ENCODE measurements at places on chromosomes 6 and 20. TPM values are rescaled to one million over a fixed set of nuclear protein-coding genes. Genes with fewer than 3 reads are reported as not detected.
A peak's percentile ranks its signal among the peaks of the same experiment; 100 is the strongest.

ELOVL4 gene
- total RNA-seq = 10.1 TPM

POPDC3 gene
- total RNA-seq = 0.86 TPM

SLC52A3 gene
- not detected for total RNA-seq

DNA sequence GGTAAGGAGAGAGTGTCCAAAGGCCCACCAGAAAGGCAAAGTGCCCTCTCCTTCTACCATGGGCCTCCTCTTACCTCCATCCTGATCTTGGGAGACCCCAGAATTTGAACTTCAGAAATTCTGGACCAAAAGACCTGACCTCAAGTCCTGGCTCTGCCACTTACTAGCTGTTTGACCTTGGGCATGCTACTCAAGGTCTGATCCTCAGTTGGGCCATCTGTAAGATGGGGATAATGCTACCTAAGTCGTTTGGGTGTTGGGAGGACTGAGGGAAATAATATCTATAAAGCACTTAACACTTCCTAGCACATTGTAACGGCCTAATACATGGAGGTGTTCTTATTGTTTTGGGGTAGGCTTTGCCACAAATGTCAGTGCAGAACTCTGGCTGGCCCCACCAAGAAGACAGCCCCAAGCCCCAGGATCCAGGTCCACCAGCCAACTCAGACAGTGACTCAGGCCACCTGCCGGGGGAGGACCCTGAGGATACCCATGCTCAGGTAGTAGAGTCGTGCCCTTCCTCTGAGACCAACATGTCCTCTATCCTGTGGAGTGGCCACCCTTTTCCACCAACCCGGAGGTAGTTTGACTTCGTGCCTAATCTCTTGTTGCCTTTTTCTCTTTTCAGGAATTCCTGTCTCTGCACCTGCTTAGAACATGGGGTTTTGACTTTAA, 2.7 kb downstream of the PRICKLE4 start:
- H3K27ac ChIP-seq = no peak overlapping the region
- peaks cover 33% of the 10 kb centered on the region for H3K4me1 ChIP-seq
- peaks cover 13% of the 10 kb centered on the region for H3K27me3 ChIP-seq

DNA sequence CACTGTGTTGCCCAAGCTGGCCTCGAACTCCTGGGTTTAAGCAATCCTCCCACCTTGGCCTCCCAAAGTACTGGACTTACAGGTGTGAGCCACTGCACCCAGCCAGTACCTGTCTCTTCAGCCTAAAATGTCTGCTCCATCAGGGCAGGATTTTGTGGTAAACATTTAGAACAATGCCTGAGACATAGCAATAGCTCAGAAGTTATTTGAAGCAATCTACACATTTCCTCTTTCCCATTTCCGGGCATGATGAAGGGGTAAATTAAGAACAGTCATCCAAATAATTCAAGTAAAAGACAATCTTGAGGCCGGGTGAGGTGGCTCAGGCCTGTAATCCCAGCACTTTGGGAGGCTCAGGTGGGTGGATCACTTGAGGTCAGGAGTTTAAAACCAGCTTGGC, 69.0 kb upstream of the ZNF217 start:
- no peaks in the 10 kb centered on the region for H3K36me3 ChIP-seq
- H3K27ac ChIP-seq = peak overlapping the region; percentile 50
- no peak overlapping the region for H3K4me3 ChIP-seq
- no peaks in the 10 kb centered on the region for H3K27me3 ChIP-seq
- peaks cover 25% of the 10 kb centered on the region for H3K4me1 ChIP-seq

DNA sequence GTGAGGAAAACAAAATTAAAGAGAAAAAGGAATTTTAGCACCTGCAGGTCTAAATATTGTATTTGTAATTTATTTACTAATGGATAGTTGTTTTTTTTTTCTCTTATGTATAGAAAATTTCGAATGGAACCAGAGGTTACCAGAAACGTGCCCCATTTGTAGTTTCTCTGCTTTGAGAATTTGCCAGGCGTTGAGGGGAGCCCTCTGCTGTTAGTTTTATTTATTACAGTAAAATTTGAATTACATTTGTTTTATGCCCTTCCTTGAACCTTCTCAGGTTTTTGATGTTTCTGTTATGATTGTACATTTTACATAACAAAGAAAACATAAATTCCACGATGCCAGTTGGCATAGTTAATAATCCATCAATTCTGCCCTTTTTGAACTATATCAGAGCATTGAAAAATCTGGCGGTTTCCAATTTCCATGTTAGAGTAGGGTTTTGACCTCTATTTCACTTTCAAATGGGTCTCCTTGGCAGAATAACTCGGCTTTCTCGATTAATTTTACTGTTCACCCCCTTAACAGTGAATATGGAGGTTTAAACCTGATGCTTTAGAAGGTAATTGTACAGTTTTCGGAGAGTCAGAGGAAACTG, 35.1 kb upstream of the RFPL4B start:
- H3K27me3 ChIP-seq = no peaks in the 10 kb centered on the region
- H3K4me1 ChIP-seq = peaks cover 26% of the 10 kb centered on the region
- no peak for DNase-seq
- no peak overlapping the region for H3K27ac ChIP-seq
- no peak overlapping the region for H3K4me3 ChIP-seq

- DNase-seq = no peak
- no peaks in the 10 kb centered on the region for H3K27me3 ChIP-seq
- H3K27ac ChIP-seq = no peak overlapping the region
- H3K4me3 ChIP-seq = no peak overlapping the region
- H3K36me3 ChIP-seq = no peaks in the 10 kb centered on the region
These were observed 69.5 kb upstream of the MAP3K7 start for GRCh38 chr6:90656325-90656724.

- H3K36me3 ChIP-seq = no peaks in the 10 kb centered on the region
- DNase-seq = no peak
- H3K27ac ChIP-seq = no peak overlapping the region
- H3K4me3 ChIP-seq = no peak overlapping the region
These were observed 35.9 kb upstream of the MYB start for GRCh38 chr6:135145063-135145800.

- no peaks in the 10 kb centered on the region for H3K27me3 ChIP-seq
- no peaks in the 10 kb centered on the region for H3K36me3 ChIP-seq
- H3K4me1 ChIP-seq = peaks cover 22% of the 10 kb centered on the region
- DNase-seq = no peak
- H3K27ac ChIP-seq = no peak overlapping the region
- H3K4me3 ChIP-seq = no peak overlapping the region
These were observed 52.0 kb upstream of the FYN start for GRCh38 chr6:111925296-111925695.

GRCh38 chr20:51412333-51412871, 130.1 kb downstream of the NFATC2 start:
- no peaks in the 10 kb centered on the region for H3K27me3 ChIP-seq
- no peak for DNase-seq

GRCh38 chr6:150410399-150410798, 41.6 kb downstream of the IYD start:
- no peaks in the 10 kb centered on the region for H3K27me3 ChIP-seq
- H3K4me1 ChIP-seq = peaks cover 16% of the 10 kb centered on the region
- H3K36me3 ChIP-seq = no peaks in the 10 kb centered on the region

DNA sequence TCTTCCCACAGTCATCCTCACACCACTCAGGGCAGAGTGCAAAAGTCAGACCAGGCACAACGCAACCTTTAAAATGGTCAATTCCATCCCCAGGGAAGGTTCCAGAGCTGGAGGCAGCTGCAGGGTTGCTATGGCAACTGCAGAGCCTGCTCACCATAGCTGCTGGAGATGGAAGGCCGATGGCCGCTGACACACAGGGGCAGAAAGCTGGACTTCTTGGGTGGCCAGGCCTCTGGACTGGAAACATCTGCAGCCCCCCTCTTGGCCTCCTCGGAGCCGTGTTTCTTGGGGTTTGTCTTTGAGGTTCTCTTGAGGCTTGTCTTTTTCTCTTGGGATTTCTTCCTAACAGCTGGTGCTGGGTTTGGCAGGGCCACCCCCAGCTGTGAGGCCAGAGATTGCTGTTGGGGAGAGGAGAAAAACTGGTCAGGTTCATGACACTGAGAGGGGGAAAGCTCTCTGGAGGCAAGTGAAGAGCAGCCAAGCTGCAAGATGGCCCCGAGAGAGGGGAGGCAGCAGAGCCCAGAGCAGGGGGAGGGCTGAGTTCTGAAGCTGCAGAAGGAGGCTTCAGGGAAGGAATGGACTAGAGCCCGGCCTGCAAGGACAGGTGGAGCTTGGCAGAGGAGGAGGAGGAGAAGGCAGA, 10.2 kb downstream of the BNIP5 start:
- no peak for DNase-seq
- no peaks in the 10 kb centered on the region for H3K36me3 ChIP-seq
- peak overlapping the region; percentile 32 for H3K4me3 ChIP-seq
- H3K4me1 ChIP-seq = peaks cover 44% of the 10 kb centered on the region
- H3K27me3 ChIP-seq = no peaks in the 10 kb centered on the region

DNA sequence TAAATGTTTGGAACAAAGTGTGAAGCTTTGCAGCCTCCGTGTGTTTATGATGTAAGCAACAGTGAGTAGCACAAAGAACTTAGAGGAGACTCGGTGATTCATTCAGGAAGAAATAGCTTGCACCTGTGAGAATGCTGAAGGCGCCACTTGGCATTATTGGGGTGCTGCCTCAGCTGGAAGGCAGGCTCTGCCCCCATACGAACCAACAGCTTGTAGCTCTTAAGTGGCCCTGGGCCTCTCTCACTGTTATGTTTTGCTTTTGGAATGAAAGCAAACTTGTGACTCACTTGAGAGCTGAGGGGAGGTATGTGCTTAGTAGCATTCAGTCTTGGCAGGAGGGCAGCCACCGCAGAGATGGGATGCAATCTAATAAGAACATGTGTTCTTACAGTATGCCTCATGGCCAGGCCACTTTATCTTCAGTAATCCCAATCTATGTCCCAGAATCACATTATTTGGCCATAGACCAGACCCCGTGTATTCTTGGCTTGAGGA, 310.7 kb downstream of the EYA4 start:
- no peaks in the 10 kb centered on the region for H3K36me3 ChIP-seq
- DNase-seq = no peak
- H3K4me3 ChIP-seq = no peak overlapping the region
- peaks cover 23% of the 10 kb centered on the region for H3K4me1 ChIP-seq

DNA sequence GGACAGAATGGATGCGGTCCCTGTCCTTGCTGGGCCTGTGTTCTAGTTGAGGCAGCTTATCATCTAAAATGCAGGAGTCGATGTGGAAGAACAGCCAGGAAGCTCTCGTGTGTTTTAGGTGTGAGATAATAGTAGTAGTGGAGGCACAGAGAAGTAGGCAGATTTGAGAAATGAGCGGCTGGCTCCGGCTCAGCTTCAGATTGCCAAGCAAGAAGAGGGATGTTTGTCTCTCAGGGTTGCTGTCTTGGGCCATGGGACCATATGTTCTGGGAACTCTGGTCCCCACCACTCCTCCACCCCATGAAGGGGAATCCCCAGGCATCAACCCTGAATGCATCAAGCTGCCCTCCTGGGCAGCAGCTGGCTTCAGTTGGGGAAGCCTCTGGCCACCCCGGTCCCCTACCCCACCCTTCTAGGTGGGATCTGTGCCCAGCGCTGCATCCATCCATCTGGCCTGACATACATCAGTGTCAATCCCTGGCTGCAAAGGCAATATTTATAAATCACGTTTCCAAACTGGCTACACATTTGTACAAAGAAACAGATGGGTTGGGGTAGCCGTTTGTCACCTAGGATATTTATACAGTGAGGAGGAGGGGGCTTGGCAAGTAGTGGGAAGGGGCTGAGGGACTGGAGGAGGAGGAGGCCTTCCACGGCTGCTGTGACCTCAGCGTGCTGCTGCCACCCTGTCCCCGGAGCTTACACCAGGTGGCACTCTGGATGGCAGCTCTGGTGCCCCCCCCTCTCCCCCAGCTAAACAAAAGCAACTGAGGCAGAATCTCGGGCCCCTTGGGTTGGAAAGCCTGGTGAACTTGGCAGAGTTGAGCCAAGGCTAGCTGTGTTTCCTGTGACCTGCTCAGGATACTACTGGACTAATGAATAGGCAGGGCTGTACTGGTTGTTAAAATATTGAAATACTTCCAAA, 64.4 kb downstream of the CD40 start:
- H3K27ac ChIP-seq = no peak overlapping the region
- H3K4me1 ChIP-seq = no peaks in the 10 kb centered on the region
- DNase-seq = no peak

GRCh38 chr6:111154981-111155380, 67.7 kb downstream of the SLC16A10 start:
- H3K27me3 ChIP-seq = no peaks in the 10 kb centered on the region
- H3K27ac ChIP-seq = no peak overlapping the region
- no peaks in the 10 kb centered on the region for H3K4me1 ChIP-seq
- no peak overlapping the region for H3K4me3 ChIP-seq
- H3K36me3 ChIP-seq = peaks cover 4% of the 10 kb centered on the region

GRCh38 chr6:4487538-4487937, 288.7 kb upstream of the CDYL start:
- H3K27ac ChIP-seq = no peak overlapping the region
- no peak overlapping the region for H3K4me3 ChIP-seq
- no peak for DNase-seq
- peaks cover 9% of the 10 kb centered on the region for H3K36me3 ChIP-seq

- H3K36me3 ChIP-seq = no peaks in the 10 kb centered on the region
- no peak overlapping the region for H3K4me3 ChIP-seq
- H3K4me1 ChIP-seq = peaks cover 10% of the 10 kb centered on the region
- H3K27ac ChIP-seq = no peak overlapping the region
- peaks cover 15% of the 10 kb centered on the region for H3K27me3 ChIP-seq
These were observed 6.9 kb upstream of the CCM2L start for GRCh38 chr20:32003325-32003724.

DNA sequence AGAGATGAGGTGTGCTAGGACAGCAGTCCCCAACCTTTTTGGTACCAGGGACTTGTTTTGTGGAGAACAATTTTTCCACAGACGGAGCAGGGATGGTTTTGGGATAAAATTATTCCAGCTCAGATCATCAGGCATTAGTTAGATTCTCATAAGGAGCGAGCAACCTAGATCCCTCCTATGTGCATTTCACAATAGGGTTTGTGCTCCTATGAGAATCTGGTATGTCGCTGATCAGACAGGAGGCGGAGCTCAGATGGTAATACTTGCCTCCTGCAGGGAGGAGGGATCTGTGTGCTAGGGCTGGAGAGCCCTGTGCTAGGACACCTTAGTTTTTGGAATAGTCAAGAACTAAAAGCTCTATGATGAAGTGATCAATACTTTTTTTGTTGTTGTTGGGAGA, 2.5 kb downstream of the SMIM13 start:
- peaks cover 19% of the 10 kb centered on the region for H3K36me3 ChIP-seq
- H3K4me1 ChIP-seq = peaks cover 30% of the 10 kb centered on the region
- no peak for DNase-seq

GRCh38 chr6:137067399-137067798, 22.6 kb upstream of the IL20RA start:
- no peak overlapping the region for H3K27ac ChIP-seq
- peaks cover 25% of the 10 kb centered on the region for H3K27me3 ChIP-seq
- H3K4me3 ChIP-seq = no peak overlapping the region
- no peaks in the 10 kb centered on the region for H3K4me1 ChIP-seq
- DNase-seq = no peak
- no peaks in the 10 kb centered on the region for H3K36me3 ChIP-seq

- H3K27me3 ChIP-seq = no peaks in the 10 kb centered on the region
- peaks cover 37% of the 10 kb centered on the region for H3K4me1 ChIP-seq
- no peak overlapping the region for H3K4me3 ChIP-seq
- no peaks in the 10 kb centered on the region for H3K36me3 ChIP-seq
- no peak for DNase-seq
- no peak overlapping the region for H3K27ac ChIP-seq
These were observed 89.9 kb upstream of the NEDD9 start for GRCh38 chr6:11322252-11322885.
